ENCODE measurements at places on chromosomes 12 and 14.

DNA sequence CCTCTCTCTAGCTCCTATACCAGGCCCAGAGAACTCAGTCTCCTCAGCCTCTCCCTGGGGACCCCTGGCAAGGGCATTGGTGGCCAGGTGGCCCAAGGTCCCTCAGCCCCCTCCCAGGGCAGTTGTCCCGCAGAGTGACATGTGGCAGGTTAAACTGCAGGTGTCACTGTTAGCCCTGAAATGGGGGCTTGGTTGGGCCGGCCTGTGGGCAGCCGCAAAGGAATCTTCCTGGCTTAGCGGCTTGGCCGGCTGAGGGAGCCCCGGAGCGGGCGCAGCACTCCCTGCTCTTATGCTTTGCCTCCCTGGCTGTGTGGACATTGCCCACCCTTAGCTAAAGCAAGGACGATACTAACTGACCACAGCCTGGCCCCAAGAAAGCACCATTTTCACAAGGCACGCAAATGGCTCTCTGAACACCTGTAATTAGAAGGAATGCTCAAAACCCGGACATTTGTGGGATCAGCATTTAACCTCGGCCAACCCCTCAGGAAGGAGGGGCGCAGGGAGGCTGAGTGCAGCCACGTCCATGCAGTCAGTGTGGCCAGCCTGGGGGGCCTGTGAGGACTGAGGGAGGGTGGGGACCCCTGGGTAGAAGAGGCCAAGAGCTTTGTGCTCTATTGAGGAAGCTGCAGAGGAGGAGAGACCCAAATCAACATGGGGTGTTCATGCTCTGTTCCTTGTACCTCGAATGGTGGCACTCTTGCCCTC lies 82.2 kb downstream of the PAPOLA start:
- H3K4me3 ChIP-seq: no peak overlapping the region
- no peaks in the 10 kb centered on the region for H3K4me1 ChIP-seq
- no peaks in the 10 kb centered on the region for H3K27me3 ChIP-seq
- DNase-seq: peak; percentile 48
- no peaks in the 10 kb centered on the region for H3K36me3 ChIP-seq

- no peak for DNase-seq
- no peaks in the 10 kb centered on the region for H3K36me3 ChIP-seq
- no peaks in the 10 kb centered on the region for H3K4me1 ChIP-seq
Observed at GRCh38 chr14:30756594-30756993, 117.8 kb upstream of the COCH start.

DNA sequence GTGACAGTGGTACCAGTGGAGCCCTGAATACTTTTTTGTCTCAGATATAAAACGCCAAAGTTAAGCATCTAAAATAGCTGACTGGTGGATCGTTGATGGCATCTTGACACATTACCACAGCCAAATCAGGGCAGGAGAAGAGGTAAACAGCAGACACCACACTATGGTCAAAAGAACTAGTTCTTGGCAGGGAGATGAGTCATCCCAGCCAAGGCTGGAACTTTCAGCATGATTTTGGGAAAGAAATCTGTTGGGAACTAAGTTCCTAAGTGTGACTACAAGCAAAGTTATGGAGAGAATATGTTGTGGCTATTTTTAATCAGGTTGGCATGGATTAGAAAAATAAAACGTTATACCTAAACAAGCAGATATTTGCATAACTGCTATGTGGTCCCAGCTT lies 36.9 kb downstream of the LGR5 start:
- H3K4me3 ChIP-seq: no peak overlapping the region
- no peak overlapping the region for H3K27ac ChIP-seq
- DNase-seq: no peak
- no peaks in the 10 kb centered on the region for H3K36me3 ChIP-seq
- no peaks in the 10 kb centered on the region for H3K4me1 ChIP-seq

DNA sequence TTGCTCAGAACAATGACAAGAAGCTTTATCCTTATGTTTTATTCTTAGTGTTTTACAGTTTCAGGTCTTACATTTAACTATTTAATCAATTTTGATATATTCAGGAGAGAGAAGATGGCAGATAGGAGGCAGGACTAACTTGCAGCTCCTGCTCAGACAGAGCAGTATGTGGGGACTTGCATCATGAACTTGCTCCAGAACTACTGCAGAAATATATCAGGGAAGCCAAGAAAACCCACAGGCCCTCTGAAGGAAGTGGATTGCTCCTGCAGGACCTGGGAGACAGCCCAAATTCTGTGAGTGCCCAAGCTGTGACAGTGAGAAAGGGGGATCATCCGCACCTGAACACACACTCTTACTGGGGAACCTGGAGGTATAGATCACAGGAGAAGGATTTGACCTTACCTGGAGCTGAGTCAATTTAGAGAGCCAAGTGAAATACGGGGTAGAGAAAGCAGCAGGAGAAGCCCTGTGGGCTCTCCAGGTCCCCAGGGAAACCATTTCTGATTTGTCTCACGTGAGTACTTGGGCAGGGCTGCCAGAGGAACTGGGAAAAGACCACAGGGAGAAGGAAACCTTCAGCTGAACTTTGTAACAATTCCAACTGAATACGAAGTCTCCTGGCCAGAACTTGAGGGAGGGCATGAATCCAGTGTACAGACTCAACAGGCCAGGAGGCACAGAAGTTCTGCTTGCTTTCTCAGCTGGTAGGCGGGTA lies 28.9 kb upstream of the TSPAN8 start:
- DNase-seq: no peak
- no peaks in the 10 kb centered on the region for H3K36me3 ChIP-seq
- H3K4me1 ChIP-seq: no peaks in the 10 kb centered on the region

GRCh38 chr12:13744561-13744960 lies 236.8 kb downstream of the GRIN2B start:
- no peaks in the 10 kb centered on the region for H3K4me1 ChIP-seq
- H3K36me3 ChIP-seq: no peaks in the 10 kb centered on the region
- no peaks in the 10 kb centered on the region for H3K27me3 ChIP-seq
- no peak overlapping the region for H3K4me3 ChIP-seq
- no peak for DNase-seq

GRCh38 chr14:41609704-41610183 lies 3.1 kb downstream of the LRFN5 start:
- no peak overlapping the region for H3K27ac ChIP-seq
- DNase-seq: peak; percentile 79
- peaks cover 24% of the 10 kb centered on the region for H3K4me1 ChIP-seq
- no peak overlapping the region for H3K4me3 ChIP-seq

- H3K27me3 ChIP-seq: no peaks in the 10 kb centered on the region
- no peak for DNase-seq
- no peak overlapping the region for H3K4me3 ChIP-seq
- peaks cover 2% of the 10 kb centered on the region for H3K4me1 ChIP-seq
Observed at GRCh38 chr12:97301576-97301975, 161.0 kb upstream of the RMST start.

DNA sequence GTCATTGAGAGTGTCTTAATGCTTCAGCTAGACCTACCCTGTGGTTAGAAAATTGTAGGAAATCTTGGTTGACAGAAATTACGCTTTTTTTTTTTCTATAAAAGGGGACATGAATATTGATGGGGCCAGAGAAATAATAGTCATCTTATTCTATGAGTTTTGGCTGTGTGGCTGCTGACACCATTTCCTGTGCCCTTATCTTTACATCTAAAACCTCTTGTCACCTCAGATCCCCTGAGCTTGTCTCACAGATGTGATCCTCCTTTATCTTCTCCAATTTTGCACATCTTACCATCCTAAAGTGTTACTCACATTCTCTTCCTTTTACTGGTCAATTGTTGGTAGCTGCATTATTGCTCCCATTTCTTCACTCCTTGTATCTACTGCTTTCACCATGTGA lies 36.1 kb downstream of the ASCL1 start:
- H3K27me3 ChIP-seq: no peaks in the 10 kb centered on the region
- no peak for DNase-seq
- no peak overlapping the region for H3K27ac ChIP-seq

All from upper lobe of left lung (tissue), 6 donors.